SHP77 (cell line): ENCODE measurements at places on chromosomes 3 and 15.

DNA sequence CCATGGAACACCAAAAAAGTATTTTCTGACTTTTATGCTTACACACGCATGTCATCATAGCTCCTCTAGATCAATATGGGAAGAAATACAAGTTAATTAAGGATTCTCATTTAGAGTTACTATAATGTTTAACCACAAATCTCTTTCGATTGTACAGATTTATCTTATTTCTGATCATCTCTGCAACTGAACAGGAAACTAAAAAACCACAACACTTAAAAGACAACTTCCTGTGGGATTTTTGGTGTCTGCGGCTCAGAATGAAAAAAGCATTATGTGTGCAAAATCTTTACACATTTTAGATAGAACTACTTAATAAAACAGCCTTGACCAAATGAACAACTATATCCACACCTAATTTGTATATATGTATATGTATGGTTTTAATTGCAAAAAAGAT is 3.0 kb upstream of the TJP1 start:
- no peak for DNase-seq

GRCh38 chr15:48006031-48006511 is 114.7 kb upstream of the SLC24A5 start:
- no peak for DNase-seq

DNA sequence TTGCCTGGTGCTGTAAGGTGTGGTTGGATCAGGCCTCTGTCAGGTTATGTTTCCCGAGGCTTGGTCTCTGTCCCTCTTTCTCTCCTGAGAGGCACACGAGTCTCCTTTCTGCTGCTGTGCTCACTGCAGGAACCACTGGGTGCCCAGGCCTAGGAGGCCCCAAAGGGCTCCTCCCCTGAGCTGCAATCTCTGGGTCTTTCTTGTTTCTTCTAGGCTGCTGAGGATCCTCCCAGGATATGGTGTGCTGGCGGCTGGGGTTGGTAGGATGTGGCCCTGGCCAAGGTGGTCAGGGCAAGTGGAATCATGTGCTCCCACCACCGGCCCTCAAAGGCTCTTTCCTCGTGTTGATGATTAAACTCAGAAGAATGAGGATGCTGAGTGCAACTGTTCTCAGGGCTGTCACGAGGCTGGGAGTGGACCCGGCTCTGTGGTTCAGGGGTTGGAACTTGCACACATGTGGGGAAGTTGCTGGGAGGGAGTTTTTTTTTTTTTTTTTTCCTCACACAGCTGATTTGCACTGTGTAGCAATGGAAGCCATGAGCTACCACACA is 43.6 kb upstream of the CTSH start:
- no peak for DNase-seq

DNA sequence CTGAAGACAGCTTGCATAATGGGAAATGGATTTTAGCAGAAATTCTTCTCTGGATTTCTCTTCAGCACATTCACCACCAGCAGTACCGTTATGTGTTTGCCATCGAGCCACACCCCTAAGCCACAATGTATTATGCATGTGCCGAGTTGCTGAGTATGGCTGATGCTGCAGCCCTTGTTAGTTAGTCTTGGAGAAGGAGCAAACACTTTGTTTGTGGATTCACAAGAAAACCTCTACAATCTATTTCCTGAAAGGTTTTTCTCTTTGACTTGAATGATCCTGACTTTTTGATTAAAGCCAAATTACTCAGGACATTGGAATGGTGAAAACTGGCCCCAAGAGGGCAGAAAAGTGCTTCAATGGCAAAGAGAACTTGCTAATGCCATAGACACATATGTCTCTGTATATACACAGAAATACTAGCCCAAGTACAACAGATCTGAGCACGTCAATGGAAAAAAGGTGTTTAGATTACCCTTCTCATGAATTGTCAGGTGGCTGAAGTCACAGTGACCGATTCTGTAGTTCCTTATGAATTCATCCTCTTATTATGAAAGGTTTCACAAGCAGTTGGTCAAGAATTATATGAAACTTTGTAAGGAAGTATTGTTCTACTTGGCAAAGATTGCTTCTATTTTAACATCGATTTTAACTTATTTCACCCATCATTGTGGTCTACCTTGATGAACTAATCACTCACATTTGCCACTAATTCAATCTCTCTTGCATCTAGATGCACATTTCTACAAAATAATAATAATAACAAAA is 103.0 kb downstream of the P3H2 start:
- no peak for DNase-seq

GRCh38 chr3:186519021-186519658 is 25.0 kb downstream of the CRYGS start:
- DNase-seq: no peak

DNA sequence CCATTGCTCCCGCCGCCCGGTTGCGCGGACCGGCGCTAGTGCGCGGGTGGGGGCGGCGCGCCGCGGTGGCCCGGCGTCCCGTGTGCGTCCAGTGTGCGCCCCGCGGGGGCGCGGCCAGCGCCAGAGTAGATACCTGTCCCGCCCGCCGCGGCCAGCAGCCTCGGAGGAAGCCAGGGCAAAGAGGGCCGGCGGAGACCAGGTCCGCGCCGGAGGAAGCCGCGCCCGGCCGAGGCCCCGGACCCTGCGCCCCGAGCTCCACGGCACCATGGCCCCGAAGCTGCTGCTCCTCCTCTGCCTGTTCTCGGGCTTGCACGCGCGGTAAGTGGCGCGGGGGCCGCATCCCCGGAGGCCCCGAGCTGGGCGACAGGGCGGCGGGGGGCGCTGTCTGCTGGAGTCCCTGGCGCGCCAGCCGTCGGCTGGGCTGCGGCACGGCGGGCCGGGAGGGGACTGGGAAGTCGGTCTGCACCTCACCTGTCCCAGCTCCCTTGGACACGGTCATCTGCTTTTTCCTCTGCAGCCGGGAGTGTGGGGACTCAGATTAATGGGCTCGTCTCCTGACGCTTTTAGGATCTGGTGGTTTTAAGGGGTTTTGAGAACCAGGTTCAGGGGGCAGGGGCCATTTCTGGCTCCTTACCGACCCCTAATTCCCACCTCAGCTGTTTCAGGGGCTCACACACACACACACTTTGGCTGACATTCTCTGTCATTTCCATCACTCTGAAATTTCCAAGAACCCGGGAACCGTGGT is 464 bp downstream of the GABRG3 start:
- no peak for DNase-seq

DNA sequence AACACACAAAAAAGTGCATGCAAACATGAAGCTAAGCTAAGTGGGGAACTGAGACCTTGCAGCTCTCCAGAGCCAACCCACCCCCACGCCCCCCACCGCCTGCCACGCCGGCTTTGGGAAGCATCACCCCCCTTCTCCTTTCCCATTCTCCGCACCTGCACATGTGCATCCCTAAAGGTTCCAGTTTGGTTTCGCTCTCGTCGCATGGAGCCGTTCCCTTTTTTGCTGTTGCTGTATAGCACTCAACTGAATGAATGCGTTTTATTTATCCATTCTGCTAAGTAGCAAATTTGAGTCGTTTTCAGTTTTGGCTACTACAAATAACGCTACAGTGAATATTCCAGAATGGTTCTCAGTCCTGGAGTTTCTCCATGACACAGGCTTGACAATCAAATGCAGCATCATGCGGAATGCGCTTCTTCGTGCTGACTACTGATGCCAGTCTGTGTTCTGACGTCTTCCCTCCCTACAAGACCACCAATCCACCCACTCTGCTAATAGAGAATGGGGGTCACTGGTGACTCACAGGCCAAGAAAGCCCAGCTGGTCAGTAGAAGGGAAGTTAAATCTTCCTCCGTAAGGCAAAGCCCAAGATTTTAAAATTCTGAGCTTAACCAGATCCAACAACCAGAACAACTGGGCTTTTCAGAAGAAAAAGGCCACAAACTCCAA is 115.3 kb downstream of the XXYLT1 start:
- DNase-seq: no peak

DNA sequence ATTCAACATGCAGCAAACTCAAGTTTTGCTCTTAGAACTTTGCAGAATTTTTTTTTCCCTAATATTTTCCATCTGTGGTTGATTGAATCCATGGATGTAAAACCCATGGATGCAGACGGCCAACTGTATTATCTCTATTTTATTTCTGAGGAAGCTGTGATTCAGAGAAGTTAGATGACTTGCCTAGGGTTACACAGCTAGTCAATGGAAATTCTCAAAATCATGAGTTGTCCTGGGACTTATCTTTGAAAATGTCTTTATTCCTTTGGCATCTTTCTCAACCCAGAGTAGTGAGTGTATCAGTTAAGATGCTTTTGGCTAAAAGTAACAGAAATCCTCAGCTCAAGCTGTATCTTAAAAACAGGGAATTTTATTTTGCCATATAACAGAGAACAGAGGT is 107.9 kb upstream of the GALNT15 start:
- no peak for DNase-seq

- no peak for DNase-seq
Measured at GRCh38 chr3:65796676-65797075, 242.0 kb downstream of the MAGI1 start.

GRCh38 chr15:31252171-31252785 is 74.4 kb upstream of the KLF13 start:
- DNase-seq: no peak

DNA sequence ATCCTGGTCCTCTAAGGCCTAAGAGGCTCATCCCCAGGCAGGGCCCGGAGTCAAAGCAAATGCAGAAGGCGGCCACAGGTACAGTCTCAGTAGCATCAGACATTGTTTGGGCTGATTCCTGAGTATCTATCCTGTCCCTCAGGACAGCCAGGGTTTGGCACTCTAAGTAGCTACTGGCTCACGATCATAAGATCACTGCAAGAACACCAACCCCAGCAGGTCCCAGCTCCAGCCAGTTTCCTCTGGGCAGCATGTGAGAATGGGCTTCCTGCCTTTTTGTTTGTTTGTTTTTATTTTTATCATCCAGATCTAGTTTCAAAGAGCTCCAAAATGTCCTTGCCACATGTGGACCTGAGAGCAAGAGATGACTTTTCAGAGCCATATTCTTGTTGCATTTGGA is 32.7 kb downstream of the LRRFIP2 start:
- no peak for DNase-seq

DNA sequence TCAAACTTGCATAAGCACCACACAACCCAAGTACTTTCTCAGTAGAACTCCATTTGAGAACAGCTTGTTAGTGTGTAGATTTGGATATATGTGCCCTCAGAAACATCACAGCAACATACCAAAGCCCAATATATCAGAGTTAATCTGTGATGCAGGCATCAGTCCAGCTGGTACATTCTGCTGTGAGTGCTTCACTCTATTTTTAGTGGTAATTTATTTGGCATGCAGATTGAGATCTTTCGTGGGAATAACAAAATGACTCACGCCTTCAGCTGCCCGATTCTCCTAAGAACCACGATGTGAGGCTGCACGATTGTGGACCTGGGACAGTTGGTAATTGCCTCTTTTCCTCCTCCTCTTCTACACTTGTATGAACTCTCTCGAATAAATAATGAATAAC is 730.7 kb downstream of the SQOR start:
- DNase-seq: no peak

GRCh38 chr3:126419886-126420786 is 25.4 kb downstream of the CFAP100 start:
- no peak for DNase-seq

DNA sequence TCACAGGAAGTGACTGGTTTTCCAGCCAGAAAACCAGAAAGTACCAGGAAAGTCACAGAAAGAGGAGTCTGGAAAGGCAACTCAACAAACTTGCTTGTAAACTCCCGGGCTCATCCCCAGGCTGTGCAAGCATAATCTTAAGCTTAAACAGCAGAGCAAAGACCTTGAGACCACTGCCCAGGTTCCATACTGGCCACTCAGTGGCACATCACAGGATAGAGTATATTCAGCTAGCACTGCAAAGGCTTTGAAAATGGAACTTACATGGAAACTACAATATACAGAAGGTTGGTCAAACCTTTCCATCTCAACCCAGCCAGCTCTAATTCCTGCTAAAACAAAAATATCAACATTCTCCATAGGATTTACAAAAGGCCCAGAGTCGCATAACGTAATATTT is 20.1 kb downstream of the DMXL2 start:
- no peak for DNase-seq

DNA sequence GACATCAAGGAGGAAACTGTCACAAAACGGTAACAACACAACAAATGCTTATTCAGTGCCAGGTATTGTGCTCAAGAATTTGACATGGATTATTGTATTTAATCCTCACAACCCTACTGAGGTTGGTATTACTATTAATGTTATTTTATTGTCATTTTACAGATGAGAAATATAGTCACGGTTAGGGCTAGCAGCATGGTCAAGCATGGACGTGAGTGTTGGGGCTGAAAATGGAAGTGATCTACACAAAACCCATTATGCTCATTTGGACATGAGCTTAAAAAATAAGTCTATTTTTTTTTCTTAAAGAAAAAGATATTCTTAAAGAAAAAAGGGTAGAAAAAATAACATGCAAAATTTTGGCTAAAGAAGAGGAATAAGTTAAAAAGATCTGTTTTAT is 141.3 kb upstream of the SOX2 start:
- no peak for DNase-seq

DNA sequence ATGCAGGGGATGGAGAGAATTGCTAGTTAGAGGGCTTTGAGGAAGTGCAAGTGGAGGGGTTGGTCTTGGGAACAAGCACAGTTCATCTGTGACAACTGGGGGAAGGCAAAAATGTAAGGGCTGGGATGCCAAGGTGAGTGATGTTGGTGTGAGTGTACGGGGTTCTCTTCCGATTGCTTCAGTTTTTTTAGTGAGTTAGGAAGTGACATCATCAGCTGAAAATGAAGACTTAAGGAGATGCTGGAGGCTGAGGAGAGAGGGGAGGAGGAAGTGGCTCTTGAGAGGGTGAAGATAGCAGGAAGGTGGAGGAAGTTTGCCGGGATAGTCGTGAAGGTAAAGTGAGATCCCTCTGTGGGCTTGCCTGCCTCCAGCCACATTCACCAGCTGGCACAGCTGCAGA is 12.7 kb downstream of the TICRR start:
- no peak for DNase-seq

GRCh38 chr3:31105438-31106077 is 211.1 kb upstream of the GADL1 start:
- no peak for DNase-seq

GRCh38 chr15:66623801-66624453 is 58.1 kb upstream of the LCTL start:
- no peak for DNase-seq

DNA sequence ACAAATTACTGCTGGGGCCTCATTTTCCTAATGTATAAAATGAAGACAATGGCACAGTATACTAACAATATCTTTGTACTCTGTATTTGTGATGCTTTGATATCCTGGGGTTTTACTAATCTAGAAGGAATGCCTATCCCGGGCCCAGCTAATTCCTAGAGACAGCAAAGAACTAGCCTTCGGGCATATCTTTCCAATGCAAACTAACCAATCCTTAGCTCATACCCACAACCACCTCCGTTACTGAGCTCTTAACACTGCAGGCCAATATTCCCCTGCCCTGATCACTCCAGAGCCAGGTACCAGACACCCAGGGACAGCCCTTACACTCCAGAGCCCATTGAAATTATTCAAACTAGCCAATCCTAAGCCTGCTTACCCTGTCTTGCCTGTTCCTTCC is 309.0 kb downstream of the ULK4 start:
- no peak for DNase-seq
